CD4-positive, alpha-beta T cell treated with Interleukin-10 for 1 hour (primary cell): ENCODE measurements at places on chromosomes 5 and 9.

DNA sequence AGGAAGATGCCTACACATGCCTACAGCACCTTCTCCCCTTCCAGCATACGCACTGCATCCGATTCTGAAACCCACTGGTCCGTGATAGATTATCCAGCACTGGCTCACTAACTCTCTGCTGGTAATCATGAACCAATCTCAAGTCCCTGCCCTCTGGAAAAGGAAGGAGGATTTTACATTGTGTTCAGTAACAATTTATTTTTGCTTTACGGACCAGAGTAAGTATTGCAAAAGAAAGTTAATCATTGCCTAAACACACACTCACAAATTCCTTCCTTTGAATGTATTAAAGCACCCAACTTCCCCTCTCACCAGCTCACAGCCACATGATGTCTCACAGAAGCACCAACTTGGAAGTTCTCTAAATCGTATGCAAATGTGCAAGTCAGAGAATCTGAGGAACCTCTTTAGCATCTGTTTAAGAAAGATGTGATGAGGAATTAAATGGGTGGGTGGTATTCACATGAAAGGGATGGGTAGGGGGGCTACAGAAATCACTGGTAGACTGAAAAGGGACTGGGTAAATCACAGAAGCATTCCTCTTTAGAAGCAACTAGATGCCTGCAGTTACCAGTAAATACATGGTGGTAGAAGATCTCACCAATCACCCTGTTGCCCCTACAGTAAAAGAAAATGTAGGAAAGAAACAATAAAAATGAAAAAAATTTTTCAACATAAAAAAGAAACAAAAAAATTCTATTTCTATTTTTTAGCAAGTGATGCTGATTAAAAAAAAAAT, 8.4 kb downstream of the GNAQ start:
- peak; percentile 18 for DNase-seq

GRCh38 chr5:160976181-160976580, 124.2 kb upstream of the ATP10B start:
- no peak for DNase-seq

DNA sequence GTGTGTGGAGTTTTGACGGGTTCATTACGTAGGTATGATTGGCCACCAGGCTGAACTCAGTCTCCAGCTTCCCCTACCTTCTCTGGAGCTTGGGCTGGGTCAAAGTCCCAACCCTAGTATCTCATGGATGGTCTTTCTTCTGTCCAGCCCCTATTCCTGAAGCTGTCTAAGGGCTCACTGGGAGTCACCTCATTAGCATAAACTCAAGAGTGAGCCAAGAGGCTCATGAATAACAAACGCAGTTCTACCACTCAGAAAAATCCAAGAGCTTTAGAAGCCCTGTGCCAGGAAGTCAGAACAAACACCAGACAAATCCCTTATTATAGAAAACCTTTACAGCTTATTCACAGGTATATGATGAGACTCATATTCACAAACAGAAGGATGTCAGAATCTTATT, 180.3 kb upstream of the NFIL3 start:
- DNase-seq: no peak

DNA sequence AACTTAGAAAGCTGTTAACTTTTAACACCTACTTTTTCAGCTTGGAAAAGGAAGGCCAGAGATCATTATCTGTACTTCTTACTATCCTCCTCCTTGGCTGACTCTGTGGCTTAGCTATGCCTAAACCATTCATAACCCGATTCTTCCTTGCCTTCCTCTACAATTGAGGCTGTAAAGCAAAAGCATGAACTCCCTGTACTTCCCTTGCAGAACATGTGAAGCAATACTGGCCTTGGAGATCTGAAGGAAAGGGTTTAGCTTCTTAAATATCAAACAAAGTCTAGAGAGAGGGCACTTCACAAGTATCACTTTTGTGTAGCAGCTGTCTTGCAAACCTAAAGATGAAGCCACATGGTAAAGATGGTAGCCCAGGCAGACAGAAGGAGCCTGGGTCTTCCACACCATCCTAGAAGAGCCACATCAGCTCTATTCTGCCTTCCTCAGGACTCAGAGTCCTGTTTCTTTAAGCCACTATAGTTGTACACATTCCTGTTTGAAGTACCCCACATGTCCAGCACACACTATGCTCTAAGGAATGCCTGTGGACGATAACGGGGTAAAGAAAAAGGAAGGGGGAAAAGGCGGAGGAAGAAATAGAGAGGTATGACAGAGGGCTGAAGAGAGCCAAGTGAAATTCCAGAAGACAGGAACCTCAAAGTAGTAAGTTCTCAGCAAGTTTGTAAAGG, 169.2 kb downstream of the SLIT3 start:
- no peak for DNase-seq

DNA sequence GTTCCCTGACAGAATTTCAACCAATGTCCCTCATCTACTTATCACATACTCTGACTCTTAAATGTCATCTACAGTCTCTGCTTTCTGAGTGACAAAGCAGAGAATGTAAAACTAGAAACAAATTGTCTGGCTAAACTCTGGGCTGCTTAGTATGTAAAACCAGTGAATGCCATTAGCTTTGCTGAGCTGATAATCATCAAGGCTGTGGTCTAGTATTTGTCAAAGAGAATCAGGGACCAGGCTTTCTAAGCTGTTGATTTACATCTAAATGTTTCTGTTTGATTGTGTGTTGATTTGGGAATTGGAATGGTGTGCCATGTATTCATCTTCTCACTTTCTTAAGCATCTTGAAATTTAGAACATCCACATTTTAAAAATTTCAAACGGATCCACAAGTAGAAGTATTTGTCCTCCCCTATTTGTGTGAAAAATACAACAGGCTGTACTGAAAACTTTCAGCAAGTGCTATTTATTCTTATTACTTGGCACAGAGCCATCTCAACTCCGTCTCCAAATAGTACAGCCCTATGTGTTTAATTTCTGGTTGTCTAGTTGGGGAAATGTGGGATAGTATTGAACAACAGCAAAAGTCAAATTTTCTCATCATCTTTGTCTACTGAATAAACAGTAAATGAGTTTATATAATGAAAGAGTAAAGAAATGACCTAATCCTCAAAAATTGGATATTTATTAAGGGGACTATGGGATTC, 251.5 kb downstream of the KCTD16 start:
- DNase-seq: no peak

GRCh38 chr9:136771907-136772415, 7.6 kb upstream of the LCN15 start:
- DNase-seq: no peak

GRCh38 chr9:131833083-131833482, 93.2 kb upstream of the RAPGEF1 start:
- DNase-seq: no peak

GRCh38 chr5:105207066-105207465, 1644.5 kb upstream of the NUDT12 start:
- no peak for DNase-seq

DNA sequence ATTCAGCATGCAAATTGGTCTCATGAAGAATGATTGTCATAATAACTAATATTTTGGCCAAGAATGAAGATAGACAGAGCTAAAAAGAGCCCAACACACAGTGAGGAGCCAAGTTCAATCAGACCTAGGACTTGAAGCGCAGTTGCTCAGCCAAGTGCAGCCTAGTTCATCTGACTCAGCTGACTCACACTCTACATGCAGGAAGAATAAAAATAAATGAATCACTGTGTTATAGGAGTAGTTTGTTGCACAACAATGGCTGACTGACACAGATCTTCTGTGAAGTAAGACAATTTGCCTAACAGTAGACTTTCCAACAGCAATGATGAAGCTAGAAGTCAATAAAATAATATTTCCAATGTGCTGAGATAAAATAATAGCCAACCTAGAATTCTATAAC, 261.5 kb downstream of the CEMIP2 start:
- DNase-seq: no peak

DNA sequence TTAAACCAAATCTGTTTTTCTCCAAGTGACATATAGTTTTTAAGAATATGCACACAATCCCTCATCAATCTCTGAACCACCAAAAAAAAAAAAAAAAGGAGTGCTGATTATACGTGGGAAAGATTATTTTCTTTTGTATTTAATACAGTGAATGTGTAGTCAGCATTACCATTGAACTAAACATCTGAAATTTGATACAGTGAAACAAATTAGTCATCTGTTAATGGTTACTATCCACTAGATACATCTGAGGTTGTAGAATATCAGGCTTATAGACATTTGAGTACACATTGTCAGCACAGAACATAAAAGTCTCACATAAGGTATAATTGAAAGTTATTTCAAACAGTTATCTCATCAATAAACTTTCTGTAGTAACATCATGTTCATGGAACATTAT, 87.0 kb downstream of the SLF1 start:
- DNase-seq: no peak

GRCh38 chr9:114004221-114004716, 73.8 kb downstream of the AMBP start:
- DNase-seq: no peak

DNA sequence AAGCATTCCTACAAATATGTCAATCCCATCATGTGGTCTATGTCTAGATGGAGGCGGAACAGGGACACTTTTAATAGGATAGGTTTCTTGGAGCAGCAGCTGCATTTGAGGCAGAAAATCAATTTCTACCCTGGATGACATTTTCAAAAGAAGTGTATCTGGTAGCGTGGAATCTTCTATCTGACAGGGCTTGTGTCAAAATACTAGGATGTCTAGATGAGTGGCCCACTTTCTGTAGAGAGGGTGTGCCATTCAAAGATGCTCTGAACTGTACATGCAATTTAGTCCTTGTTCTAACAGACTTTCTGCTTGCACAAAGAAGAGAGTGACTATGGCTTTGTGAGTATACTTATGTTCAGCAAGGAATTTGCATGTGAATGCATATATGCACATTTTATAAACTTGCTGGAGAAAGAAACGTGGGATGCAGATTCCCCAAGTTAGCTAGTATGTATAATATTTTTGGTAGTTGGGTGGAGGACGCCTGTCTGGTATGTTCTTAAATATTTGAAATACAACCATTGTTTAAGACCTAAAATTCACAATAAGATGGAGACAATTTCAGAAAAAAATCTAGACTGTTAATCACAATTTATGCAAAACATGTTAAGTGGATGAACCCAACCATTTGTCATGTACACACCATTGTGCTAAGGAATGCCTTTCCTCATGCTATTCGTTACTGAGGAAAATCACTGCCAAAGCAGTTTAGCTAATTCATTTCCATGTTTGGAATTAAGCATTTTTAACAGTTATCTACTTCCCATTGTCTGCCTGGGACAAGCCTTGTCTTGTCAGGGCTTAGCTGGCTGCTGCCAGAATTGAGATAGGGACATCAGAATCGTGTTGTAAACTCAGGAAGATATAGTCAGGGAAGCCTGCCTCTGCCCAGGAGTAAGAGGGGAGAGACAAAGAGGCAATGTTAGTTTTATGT, 129.1 kb upstream of the MEF2C start:
- DNase-seq: no peak

DNA sequence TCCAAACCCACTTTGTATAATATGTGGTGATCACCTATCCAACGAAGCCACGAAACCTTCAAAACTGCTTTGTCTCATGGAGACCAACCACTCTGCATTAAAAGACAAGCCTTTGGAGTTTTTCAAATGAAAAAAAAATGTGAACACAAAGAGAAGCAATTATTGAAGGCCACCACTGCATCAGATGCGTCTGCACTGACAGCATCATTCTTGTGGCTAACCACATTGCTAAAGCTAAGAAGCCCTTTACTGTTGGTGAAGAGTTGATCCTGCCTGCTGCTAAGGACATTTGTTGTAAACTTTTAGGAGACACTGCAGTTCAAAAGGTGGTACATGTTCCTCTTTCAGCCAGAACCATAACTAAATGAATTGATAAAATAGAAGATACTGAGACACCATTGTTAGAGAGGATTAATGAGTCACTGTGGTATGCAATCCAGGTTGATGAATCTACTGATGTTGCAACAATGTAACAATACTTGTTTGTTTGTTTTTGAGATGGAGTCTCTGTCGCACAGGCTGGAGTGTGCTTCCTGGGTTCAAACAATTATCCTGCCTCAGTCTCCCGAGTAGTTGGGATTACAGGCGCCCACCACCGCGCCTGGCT, 45.4 kb downstream of the TAF11L14 start:
- no peak for DNase-seq

DNA sequence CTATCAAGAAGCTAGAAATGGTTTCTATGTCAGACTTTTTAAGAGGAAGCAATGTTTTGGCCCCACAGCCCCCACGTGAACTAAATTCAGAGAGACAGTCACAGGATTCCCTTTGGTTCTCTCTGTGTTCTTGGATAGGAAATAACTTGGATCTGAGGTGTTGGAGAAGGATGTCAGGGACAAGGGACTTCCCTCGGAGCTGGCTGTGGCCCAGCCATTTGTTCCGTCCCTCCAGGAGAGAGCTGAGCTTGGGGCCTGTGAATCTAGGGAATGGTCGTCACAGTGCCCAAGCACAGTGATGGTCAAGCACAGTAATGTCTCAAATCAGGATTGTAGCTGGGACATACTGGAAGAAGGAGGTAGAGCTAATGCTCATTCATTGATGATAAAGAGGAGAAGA, 2.0 kb downstream of the C7 start:
- no peak for DNase-seq

DNA sequence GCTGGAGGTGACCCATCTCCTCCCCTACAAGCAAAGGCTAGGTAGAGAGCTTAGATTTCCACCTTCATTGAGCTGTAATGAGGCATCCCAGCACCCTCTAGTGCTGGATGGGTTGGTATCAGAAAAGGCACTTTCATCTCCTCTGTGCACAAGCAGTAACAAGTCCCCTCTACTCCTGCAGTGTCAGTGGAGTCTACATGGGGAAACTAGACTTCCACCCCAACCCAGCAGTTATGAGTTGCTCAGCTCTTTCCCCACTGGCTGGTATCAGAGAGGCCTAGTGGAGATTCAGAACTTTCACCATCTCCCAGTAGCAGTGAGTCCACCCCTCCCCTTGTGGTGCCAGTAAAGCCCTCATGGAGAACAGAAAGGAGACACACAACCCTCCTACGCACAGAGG, 17.9 kb downstream of the FCN1 start:
- no peak for DNase-seq

- DNase-seq: no peak
These were observed 688.0 kb upstream of the SEMA6A start for GRCh38 chr5:117262572-117263131.

GRCh38 chr9:26551451-26551850, 341.2 kb downstream of the CAAP1 start:
- no peak for DNase-seq

- no peak for DNase-seq
These were observed 13.9 kb downstream of the GTF3C5 start for GRCh38 chr9:133044661-133045060.

DNA sequence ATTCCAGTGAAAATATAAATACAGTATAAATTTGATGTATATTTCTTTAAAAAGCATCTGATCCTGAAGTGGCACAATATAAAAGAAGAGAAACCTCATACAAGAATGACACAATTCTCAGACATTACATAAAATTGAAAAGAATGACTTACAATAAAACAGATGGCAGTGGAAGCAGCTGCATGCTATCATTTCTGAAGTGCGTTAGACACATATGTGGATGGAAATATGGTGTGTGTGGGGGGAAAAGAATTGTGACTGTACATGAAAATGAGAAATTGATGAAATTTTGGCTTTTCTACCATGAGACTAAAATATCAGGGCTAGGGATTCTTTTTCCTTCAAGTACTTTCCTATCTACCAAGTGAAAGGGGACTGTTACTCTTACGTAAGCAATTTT, 45.9 kb upstream of the CDH18 start:
- no peak for DNase-seq

GRCh38 chr9:113386571-113387393, 10.0 kb upstream of the HDHD3 start:
- no peak for DNase-seq
